Hippocampal formation (tissue), 2 donors: ENCODE measurements at places on chromosomes 13 and 19.

DNA sequence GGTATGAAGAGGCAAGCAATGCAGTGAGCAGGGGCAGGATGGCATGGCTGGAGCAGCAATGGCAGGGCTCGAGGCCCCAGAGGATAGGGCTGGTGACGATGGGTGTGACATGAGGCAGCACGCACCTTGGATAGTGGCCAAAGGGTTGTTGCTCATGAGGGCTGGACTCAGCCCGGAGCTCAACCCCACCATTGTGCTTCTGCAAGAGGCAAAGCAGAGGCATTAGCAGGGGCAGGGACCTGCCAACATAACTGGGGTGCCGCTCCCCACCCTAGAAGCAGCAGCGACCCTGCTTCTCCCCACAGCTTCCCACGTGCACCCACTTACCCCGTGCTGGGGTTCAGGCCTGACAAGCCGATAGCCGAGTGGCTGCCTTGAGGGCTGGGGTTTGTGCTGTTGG lies 15.8 kb downstream of the ZNF574 start:
- DNase-seq: no peak

GRCh38 chr19:24033963-24034342 lies 53.0 kb upstream of the ZNF254 start:
- peak; percentile 9 for DNase-seq

GRCh38 chr13:93948162-93948922 lies 531.1 kb downstream of the DCT start:
- no peak for DNase-seq

- DNase-seq: no peak
Observed at GRCh38 chr13:99433543-99434075, 67.7 kb upstream of the TM9SF2 start.

DNA sequence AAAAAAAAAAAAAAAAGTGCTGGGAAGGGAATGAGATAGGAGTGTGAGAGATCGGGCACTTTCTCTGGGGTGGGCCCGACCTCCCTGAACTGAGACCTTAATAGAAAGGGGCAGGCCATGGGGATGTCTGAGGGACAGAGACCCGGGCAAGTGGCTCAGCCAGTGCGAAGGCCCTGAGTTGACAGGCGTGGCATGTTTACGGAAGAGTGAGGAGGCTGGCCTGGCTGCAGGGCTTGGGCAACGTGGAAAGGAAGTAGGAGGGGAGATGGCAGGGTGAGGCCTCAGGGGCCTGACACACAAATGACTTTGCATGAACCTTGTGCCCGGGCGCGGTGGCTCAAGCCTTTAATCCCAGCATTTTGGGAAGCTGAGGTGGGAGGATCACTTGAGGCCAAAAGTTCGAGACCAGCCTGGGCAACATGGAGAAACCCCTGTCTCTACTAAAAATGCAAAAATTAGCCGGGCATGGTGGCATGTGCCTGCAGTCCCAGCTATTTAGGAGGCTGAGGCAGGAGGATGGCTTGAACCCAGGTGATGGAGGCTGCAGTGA lies 13.9 kb downstream of the FCHO1 start:
- DNase-seq: peak; percentile 32

- DNase-seq: no peak
Observed at GRCh38 chr19:46919324-46919723, 58.5 kb downstream of the ARHGAP35 start.

DNA sequence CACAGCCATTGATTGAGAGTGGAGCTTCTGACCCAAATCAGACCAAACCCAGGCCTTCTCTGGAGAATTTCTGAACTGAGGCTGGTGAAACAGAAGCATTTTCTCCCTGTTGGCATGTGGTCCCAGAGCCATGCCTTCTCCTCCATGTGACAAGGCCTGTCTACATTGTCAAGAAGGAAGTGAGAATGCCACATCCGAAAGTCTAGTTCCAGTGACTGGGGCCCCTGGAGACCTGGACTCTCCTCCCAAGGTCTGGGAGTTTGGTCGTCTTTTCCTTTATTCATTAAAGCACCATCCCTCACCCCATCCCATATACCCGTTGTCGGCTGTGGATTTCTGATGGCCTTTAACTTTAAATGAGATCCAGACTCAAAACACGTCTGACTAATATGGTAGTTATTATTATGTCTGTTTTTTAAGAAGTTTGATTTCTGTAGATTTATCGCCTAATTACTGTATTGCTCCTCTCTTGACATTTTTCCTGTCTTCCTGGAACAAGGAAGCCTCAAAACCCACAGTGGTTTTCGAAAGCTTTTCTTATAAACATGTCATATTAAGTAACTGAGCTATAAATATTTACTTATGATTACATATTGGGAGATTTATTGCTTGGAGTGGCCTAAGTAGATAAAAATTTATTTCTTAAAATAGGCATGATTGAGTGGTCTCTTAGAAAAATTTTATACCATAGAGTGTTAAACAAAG lies 128.3 kb upstream of the FRY start:
- no peak for DNase-seq

DNA sequence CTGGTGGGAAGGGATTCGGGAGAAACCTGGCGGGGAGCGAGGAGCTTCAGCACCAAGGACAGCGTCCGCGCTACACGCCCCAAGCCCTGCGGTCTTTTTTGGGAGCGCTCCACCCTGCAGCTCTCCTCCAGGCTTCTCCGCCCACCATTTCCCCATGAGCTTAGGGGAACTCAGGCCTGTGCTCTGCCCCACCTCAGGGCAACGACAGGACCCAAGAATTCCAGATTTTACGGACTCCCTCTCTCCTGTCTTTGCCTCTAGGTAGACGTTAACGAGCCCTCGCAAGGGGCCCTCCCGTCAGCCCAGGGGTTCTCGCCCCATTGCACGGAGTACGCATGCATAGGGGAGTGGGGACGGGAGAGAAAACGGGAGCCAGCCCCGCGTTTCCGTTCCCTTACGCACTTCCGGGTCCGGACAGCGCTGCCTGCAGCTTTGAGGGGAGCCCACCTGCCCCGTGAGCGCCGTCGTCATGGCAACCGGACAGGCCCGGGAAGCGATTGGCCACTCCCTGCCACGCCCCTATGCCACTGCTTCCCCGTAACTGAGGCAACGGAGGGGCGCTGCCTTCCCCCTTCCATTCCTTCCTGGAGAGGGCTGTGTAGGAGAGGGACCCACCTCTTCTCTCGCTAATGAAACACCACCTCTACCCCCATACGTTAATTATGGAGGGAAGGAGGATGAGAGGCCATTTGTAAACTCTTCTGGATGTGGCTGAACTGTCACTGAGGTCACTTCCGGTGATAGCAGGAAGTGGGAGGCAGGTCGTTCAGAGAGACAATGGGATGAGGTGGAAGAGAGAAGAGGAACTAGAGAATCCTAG lies 20.8 kb downstream of the NOVA2 start:
- no peak for DNase-seq

GRCh38 chr13:77701305-77701704 lies 3.8 kb downstream of the SLAIN1 start:
- no peak for DNase-seq

- no peak for DNase-seq
Observed at GRCh38 chr13:101989798-101990350, 412.0 kb downstream of the FGF14 start.

GRCh38 chr19:326871-327270 lies 17.7 kb downstream of the MIER2 start:
- DNase-seq: no peak

- no peak for DNase-seq
Observed at GRCh38 chr13:96963786-96964475, 30.3 kb downstream of the OXGR1 start.

DNA sequence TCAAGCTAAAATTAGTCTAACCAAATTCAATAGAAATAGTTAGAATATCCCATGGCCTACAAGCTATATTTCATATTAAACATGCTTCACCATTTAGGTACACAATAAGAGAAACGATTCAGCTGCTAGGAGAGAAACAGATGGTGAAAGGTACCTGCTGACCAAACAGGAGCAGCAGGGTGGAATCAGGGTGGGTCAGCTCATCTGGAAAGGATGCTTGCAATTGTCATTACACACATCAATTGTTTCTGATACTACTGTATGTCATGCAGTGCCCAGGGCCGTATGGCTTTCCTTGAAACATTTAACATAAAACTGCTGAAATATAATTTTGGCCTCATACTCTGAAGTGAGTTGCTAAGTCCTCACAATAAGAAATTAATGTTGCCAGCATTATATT lies 776.0 kb downstream of the DACH1 start:
- no peak for DNase-seq

DNA sequence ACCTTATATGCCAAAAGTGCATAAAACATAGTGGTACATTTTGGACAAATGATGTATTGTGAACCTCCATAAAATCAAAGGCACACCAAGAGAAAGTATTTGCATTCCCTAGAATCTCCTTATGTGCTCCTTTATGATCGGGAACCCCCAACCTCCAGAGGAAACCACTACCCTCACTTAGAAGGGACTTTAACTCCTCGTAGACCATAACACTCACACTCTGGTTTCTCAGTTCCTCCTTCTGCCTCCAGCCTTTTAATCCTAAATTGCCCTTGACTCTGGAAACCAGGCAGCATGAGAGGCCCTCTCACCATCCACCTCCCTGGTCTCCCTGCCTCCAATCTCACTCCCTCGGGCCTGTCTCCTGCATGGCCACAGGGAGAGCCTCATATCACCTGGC lies 9.8 kb upstream of the KCNN4 start:
- no peak for DNase-seq

- DNase-seq: no peak
Observed at GRCh38 chr13:99164226-99164625, 36.4 kb upstream of the UBAC2 start.

DNA sequence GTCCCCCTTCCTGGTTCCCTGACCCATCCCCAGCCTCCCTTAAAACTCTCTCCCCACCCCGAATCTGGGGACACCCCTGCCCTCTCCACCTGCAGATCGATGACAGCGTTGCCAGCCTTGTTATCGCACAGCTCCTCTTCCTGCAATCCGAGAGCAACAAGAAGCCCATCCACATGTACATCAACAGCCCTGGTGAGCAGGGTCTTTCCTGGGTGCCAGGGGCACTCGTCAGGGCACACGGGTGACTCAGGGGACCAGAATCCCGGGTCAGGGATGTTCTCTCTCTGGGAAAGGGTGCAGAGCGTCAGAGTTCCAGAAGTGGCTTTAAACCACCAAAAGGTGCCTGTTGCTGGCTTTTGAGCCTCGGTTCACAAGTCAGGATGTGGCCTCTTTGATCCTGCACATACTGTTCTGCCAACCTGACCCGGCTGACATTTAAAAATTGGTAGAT lies 1.0 kb downstream of the CLPP start:
- no peak for DNase-seq
